ENCODE measurements at places on chromosomes 6 and 20.

DNA sequence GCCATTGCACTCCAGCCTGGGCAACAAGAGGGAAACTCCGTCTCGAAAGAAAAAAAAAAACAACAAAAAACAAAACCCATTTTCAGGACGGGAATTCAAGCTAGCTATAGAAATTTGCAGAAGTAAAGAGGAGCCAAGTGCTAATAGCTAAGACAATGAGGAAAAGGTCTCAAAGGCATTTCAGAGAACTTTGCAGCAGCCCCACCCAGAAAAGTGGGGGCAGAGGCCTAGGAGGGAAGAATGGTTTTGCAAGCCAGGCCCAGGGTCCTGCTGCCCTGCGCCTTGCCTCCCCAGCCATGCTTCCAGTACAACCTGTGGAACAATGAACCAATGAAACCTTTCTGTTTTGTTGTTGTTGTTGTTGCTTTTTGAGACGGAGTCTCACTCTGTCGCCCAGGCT lies 38.3 kb upstream of the SAMHD1 start:
- DNase-seq: no peak

DNA sequence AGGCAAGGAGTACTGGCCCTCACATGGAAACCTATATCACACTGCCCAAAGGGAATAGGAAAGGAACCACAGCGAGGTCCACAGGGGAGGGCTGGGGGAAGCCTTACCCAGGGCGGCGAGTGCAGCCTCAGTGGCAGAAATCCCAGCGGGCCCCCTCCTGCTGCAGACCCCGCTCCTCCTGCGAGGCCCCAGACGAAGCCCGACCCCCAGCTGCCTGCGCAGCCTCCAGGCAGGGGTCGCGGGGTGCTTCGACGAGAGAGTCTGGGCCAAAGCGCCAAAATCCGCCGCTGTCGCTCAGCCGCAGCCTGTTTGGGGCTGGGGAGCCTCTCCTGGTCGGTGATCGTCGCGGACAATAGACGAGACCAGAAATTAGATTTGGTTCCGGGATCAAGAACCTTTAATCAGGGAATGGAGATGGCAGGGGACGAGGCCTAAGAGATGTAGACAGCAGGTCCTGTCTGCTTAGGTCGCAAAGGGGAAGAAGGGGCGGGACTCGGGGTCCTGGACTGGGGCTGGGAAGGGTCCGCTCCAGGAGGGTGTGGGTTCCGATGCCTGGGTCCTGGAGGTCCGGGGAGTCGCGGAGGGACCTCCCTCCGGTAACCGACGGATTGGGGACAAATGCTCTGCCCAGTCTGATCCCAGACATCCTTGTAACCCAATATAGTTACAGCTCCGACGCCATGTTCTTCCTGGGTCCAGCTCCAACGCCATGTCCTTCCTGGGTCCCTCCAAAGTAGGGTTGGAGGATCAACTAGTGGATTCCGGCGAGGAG lies 36.4 kb upstream of the HLA-E start:
- DNase-seq: no peak

DNA sequence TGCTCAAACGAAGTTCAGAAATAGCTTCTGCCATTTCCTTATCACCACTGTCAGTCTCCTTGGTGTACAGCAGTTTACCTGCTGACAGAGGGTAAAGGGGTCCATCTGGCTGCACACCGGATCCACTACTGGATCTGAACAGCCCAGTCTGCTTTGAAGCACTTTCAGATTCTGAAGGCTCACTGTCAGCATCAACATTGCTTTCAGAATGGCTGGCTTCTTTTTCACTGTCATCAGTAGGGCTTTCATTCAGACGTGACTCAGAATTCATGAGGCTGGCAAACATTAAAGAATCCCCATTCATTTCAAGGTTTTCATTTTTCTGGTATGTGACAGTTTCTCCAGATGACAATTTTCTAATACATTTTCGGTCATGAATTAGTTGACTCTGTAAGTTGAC lies 21.0 kb upstream of the PNISR start:
- DNase-seq: no peak

- no peak for DNase-seq
Measured at GRCh38 chr6:139508576-139508975, 134.1 kb upstream of the CITED2 start.

- no peak for DNase-seq
Measured at GRCh38 chr6:111767752-111768430, 105.4 kb downstream of the FYN start.

DNA sequence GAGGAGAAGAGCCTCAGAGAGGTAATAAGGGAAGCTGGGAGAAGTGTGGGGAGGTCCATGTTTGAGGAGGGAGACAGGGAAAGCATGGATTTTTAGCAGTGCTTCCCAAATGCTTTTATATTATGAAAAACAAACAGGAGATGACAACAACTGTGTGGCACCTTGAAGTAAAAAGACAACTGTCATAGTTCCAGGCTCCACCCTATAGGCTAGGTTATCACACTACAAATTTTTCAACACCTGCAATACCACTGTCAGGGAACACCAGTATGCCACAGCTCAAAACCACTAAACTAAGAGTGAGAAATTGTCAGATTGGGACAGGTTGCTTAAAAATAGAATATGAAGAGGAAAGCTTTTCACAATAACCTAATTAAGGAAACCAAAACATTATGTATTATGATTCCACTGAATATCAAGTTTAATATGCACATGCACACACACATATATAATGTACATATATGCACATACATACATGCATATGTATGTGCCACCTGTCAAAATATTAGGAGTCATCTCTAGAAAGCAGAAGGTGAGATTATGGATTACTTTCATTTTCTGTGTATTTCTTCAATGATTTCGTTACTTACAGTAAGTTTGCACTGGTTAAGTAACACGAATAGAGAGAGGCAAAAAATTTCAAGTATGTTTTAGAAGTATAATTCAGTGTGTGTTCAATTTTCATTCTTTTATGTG lies 261.2 kb downstream of the PTPRK start:
- DNase-seq: no peak

GRCh38 chr6:3398165-3398562 lies 58.7 kb downstream of the SLC22A23 start:
- DNase-seq: no peak

GRCh38 chr6:35120746-35121145 lies 20.4 kb downstream of the TCP11 start:
- DNase-seq: no peak

DNA sequence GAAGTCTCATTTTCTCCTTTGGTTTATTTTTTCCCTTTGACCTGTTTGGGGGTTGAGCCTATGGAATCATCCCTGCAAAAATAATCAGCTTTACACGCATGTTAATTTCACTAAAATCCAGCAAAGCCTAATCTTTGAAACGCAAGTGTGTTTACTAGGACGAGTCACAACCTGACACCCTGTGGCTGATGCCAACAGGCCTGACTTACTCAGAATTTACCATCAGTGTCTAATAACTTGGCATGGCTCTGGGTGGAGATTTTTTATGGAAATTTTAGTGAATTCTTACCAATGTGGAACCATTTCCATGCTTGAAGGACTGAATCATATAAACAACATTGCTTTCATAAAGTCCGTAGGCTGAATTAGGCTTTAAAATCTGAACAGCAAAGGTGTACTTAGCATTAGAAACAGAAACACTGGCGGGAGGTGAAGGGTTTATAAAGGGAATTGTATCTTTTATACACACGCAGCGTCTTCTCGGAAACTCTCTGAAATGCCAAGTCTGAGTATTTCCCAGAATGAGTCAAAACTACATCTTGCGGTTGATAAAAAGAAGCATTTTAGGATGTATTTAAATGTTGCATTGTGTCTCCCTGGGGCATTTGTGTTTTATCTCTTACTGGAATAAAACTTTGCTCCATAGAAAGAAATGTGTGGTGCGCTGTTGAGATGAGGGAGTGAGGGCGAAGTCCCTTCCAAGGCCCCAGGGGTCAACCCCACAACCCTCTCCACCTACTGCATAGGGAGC lies 81.2 kb downstream of the DACT2 start:
- no peak for DNase-seq

- DNase-seq: no peak
Measured at GRCh38 chr6:135540207-135540840, 42.8 kb upstream of the AHI1 start.

GRCh38 chr6:69232496-69232895 lies 564.3 kb downstream of the LMBRD1 start:
- DNase-seq: no peak

- DNase-seq: no peak
Measured at GRCh38 chr20:53872081-53872541, 198.3 kb downstream of the BCAS1 start.

DNA sequence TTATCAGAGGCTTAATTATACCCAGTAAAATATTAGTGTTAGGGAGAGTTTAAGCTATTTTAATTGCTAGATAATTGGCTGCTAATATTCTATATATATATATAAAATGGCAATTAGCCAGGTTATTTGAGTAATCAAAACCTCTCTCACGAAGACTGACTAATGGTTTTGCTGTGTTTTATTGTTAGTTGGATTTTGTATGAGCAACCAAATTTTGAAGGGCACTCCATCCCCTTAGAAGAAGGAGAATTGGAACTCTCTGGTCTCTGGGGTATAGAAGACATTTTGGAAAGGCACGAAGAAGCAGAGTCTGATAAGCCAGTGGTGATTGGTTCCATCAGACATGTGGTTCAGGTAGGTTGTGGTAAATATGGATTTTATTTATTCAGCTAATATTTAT lies 102.2 kb downstream of the RTN4IP1 start:
- no peak for DNase-seq

- DNase-seq: no peak
Measured at GRCh38 chr20:3371754-3372153, 35.7 kb downstream of the DNAAF9 start.

- DNase-seq: no peak
Measured at GRCh38 chr6:54602591-54602990, 244.0 kb upstream of the FAM83B start.

DNA sequence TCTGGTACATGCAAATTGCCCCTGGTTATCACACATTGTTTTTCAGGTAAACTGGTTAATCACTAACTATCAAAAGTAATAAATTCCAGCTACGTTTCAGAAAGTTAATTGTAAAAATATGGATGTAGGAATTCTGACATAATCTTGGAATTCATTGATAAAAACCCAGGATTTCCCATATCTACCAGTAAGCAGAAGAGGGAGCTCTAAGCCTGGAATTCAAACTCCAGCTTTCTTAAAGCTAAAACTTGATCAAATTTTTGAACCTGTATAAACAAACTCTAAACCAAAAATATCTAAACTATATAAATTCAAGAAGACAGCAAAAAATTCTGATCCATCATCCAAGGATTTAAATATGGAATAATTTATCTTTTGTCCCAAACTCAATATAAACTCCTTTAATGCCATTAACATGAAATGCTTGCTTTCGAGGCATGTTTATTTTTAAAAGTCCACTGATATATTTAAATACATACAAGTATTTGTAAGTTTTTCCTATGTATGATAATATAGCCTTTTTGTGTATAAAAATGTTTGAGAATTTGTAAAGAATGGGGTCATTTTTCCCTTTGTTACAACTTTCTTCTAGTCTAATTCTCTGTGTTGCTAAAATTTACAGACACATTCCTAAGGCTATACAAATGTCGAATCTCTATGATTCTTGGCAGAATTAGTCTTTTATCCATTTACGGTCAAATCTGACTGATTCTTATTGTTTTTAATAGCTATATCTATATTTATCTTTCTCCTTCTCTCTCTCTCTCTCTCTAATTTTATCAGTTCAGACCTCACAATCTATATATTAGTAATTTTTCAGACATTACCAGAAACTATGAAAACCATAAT lies 91.4 kb upstream of the RNF217 start:
- DNase-seq: no peak

- DNase-seq: no peak
Measured at GRCh38 chr6:90216072-90216977, 80.3 kb downstream of the BACH2 start.

GRCh38 chr6:91654357-91654756 lies 1067.5 kb upstream of the MAP3K7 start:
- no peak for DNase-seq

- no peak for DNase-seq
Measured at GRCh38 chr20:401682-402495, 6.2 kb upstream of the RBCK1 start.

DNA sequence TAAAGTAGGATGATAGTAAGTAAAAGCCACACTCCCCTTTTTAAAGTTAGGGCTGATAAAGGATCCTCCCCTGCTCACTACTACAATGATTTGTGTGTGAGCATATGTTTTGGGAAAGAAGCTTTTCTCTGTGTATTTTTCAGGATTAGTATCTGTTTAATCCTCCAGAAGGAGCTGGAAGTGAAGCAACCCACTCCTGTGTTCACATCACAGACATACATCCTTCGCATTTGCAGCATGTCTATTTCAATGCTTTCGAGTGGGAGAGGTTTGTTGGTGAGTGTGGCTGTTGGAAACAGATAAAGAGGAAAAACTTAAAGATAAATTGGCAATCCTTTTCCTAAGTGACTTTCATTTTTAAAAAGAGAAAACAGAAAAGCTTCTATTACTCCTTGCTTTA lies 31.6 kb upstream of the RGS17 start:
- no peak for DNase-seq
